ENCODE measurements at places on chromosomes 11 and 22. TPM values are rescaled to one million over a fixed set of nuclear protein-coding genes. Genes with fewer than 3 reads are reported as not detected.
A peak's percentile ranks its signal among the peaks of the same experiment; 100 is the strongest.

The KRTAP5-1 gene
- total RNA-seq: not detected

The YPEL4 gene
- 0.17 TPM for total RNA-seq

The CPT1A gene
- total RNA-seq: 69.9 TPM

The CHRDL2 gene
- total RNA-seq: not detected

The NOX4 gene
- not detected for total RNA-seq

The SCT gene
- not detected for total RNA-seq

The IGF2 gene
- 0.08 TPM for total RNA-seq

DNA sequence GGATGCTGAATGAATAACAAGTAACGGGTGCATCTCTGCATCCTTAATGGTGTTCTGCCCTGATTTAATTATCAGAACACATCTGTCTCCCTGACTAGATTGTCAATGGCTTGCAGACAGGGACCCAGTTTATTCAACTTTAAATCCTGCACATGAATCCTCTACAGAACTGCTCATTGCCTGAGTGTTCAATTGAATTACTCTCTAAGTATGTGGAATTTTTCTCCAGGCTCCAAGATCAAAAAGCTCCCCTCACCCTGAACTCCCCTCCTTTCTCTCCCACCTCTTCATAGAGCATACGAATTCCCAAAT, 11.8 kb downstream of the MB start:
- no peak for DNase-seq

GRCh38 chr11:74232311-74232950, 61.3 kb downstream of the PPME1 start:
- DNase-seq: peak; percentile 49

DNA sequence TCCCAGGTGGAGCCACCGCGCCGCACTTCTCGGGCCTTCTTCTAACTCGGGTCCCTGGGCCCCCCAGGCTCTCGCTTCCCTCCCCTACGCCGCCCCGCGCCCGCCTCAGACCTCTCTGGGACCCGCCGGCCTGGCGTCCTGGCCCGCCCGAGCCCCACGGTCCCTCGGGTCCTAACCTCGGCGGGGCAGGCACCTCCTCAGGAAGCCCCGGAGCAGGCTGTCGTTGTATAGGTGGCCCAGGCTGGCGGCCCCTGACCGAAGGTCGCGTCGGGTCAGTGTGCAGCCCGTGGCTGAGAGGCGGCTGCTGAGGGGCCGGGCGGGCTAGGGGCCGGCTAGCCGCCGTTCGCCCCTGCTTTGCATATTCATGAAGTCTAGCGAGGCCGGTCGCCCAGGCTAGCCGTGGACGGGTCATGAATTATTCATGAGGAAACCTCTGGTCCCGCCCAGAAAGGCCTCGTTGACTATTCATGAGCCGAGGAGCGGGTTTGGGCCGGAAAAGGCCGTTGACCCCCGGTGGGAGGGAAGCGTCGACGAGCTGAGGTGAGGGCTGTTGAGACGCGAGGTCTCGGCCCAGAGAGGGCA, at the start of gene HORMAD2:
Gene HORMAD2 (plus strand): TSS at position 513 of the 582 bp plus-strand sequence. CDS start 13,489 bp downstream, outside the sequence.
- DNase-seq: no peak

DNA sequence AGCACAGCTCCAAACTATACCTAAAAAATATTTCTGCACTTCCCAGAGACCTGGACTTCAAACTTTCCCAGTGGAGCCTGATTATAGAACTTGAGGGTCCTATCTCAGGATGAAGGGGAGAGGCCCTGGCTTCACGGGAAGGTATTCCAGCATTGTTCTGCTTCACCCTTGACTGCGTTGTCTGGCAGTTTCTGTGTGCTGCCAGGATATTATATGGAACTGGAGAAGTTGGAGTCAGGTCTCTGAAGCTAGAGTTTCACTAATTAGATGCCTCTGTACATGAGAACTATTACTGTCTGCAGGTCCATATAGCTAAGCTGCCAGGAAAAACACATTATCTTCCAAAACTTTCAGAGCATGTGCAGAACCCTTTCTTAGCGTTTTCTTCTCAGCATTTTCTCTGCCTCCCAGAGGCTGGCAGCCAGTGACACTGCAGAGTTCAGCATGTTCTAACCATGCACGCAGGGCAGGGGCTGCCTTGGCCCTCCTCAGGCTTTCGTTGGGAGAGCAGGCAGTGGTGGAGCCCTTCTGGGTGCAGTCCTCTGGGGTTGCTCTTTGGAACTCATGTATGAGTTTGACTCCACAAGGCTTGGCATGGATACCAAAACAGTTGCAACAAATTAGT, 99.3 kb downstream of the CWC15 start:
- DNase-seq: no peak

DNA sequence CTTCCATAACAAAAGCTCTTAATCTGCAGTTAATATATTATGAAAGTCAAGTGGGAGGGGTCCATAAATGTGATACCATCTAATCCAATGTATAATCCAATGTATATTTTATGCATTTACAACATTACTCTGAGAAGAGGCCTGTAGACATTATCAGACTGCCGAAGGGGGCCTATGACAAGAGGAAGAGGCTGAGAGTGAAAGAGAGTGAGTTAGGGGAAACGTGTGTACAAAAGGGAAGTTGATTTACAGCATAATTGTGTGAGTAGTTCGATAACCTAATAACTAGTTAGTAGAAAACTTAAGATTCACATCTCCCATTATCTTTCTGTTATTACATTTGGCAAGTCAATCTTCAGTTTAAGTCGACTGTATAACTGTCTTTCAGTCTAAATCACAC, 86.6 kb downstream of the DDX10 start:
- DNase-seq: no peak

GRCh38 chr11:88886796-88887195, 179.0 kb downstream of the GRM5 start:
- peak; percentile 67 for DNase-seq

GRCh38 chr11:64810891-64811272, 531 bp upstream of the MEN1 start:
- DNase-seq: peak; percentile 76

DNA sequence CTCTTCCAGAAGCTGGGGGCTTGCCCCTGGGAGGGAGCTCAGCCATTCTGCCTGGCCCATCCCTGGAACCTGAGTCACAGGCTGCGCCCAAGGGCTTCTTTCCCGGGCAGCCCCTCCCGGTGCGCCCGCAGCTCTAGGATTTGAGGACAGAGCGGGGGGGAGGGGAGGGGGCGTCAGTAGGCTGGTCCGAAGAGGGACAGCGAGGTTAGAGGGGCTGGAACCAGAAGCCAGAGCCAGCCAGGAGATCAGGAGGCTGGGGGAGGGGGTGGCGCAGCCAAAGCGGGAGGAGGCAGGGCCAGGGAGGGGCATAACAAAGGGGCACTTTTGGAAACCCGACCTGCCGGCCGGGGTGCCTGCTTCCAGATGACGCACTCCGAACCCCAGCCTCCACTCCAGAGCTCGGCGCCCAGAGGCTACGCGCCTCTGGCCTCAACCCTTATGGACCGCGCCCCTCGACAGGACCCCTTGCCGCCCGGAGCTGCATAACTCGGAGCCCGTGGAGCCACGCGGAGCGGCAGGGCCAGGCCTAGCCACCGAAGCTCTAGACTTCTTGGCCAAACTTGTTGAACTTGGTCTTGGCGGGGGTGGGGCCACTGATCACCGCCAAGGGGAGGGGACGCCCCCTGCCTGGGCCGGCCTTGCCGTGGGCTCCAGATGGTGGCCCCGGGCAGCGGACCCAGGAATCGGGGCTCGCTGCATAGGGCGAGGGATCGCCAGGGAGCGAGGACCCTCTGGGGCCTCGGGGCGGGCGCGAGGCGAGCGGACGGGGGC, 744 bp downstream of the PACSIN3 start:
- no peak for DNase-seq

DNA sequence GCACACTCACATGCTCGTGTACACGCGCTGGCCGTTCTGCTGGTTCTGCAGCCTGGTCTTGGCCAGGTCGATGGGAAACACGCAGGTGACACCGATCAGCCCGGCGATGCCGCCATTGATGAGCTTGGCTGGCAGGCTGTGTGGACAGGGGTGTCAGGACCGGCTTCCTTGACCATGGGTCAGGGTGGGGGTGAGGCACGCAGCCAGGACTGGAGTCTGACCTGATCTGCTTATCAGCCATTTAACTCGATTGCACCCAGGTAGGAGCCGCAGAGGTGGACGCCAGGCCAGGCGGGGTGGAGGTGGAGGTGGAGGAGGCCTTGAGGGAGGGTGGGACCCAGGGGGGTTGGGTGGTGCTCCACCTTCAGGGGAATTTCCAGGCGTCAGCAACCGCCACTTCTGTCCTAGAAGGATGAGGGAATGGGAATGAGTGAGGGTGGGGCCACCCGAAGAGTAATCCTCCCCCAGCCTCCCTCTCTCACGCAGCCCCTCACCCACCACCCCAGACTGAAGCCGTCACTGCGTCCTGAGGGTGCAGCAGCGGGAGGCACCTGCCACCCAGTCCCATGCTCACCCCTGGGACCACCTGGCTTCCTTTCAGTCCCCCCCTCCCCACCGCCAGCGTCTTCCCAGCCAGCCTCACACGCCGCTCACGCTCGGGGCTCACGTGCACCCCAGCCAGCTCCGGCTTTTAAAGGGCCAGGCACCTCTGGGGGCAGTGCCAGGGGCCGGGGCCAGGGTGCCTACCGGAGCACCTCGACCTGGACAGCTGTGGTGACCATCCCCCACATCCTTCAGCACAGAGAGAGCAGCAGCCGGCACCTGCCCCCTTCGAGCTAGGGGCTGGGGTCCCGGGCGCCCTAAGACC, 3.1 kb downstream of the SLC25A22 start:
- DNase-seq: no peak

DNA sequence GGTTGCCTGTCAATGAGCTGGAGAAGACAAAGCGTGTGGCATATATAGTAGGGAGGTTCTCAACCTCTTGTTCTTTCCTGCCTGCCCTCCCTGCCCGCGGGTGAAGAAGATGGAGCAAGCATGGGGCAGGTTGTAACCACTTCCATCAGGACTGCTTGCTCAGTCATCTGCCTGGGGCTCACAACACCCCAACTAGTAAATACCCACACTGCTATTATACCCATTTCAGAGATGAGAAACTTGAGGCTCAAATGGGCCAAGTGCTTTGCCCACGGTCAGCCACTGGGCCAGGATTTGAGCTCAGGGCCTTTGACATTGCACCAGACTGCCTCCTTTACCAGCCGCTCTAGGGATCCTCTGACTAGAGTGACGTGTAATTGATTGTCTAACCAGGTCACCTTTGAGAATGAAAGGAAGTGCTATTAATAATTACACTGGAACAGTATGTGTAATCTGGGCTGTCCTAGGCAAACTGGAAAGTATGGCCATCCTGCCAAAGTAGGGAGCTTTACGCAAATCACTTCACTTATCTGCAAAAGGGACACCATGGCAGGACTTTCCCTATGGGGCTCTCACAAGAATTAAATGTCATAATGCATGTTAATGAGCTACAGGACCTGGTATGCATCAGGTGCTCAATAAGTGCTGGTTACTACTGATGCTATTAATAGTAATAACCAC, 2.8 kb upstream of the CDC42EP1 start:
- no peak for DNase-seq

- no peak for DNase-seq
These were observed 21.0 kb upstream of the MOB2 start for GRCh38 chr11:1507381-1508140.

DNA sequence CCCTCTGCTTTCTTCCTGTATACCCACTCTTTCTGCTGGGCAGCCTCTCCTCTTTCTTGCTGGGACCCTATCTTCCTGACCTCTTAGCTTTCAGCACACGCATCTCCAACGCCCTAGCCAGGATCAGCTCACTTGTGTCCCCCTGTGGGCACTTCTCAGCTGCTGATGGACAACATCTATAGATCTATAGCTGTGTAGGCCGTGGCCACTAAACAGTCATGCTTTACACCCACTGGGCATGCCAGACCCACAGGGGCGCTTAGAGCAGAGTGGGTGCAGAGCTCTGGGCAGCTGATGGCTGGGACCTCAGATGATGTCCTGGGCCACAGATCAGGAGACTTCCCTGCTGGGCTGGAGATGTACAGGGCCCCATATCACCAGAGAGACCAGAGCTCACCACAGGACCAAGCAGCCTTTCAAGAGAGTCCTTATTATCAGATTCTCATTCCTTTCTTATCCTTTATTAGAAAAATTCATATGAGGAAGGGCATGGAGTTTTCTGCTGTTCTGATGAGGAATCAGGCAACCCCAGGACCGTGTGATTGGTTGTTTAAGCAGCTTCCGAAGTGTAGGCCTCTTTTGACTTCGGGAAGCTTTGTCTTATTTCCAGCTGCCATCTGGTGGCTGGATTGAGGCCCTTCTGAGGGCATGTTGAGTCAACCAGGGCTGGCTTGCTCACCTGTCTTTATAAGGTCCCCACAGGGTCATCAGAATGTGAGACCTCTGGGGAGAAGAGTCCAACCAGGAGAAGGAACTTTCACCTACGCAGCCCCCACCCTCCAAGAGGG, 60.5 kb downstream of the OSBP2 start:
- peak; percentile 69 for DNase-seq

GRCh38 chr11:74702383-74703007, 28.7 kb downstream of the CHRDL2 start:
- peak; percentile 60 for DNase-seq

DNA sequence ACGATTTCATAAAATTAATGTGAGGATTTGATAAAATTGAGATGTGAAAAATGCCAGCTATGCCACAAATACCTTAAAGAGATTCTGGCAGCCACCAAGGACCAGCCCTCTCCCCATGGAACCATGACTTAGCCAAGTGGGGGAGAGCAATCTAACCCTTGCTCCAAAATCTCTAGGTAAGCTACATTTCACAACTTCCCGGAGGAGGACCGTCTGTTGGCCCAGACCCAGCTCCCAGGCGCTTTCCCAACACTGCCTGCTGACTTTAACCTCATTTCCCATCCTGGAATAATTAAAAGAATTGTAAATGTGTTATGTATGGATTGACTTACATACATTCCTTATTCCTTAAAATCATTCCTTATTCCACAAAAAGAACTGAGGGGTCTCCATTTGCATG, 47.5 kb upstream of the TENM4 start:
- no peak for DNase-seq

DNA sequence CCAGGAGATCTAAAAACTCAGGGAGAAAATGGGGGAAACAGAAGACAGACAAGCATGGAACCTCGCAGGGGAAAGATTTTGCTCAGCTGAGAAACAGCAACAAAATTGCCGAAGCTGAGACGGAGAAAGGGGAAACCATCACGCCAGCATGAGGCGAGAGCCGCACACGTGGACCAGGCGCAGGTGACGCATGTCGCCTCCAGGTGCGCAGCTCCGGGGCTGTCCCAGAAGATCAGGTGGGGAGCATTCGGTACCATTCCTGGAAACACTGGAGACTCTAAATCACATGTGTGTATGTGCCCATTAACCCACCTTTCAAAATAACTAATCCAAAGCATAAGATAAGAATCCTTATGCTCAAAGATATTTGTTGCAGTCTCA, 121.7 kb downstream of the BRD1 start:
- DNase-seq: no peak

DNA sequence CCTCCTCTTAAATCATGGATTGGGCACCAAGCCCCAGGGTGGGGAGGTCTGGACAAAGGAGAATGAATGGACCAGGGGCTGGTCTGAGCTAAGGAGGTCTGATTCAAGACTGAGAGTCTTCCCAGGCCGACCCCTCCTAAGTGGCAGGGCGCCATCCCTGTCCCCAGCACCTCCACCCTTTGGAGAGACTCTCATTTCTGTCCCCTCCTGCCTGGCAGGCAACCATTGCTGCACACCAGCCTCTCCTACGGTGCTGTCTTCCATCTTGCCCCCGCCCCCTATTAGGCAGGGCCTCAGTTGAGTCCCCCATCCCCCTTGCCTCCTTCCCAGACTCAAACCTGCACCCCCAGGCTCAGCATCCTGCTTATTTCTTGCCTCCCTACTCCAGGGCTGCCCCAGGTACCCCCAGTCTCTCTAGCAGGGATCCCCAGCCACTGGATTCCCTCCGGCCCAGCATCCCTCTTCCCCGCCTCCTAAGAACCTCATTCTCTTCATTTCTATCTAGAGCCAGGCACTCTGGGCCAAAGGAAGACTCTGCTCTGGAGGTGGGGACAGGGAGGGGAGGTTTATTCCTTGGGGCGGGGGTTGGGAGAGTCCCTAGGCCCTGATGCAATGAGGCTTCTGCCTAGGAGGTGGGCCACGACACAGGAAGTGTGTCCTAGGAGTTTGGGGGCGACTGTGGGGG, 1.7 kb upstream of the RCOR2 start:
- DNase-seq: no peak

Data from activated CD4-positive, alpha-beta T cell treated with anti-CD3 and anti-CD28 coated beads, Interleukin-2, amount 10 ng/mL, durations not matched to agents 7 days and 5 days (primary cell).